ENCODE measurements at places on chromosomes 11 and 22. TPM values are rescaled to one million over a fixed set of nuclear protein-coding genes. Genes with fewer than 3 reads are reported as not detected.

The FXYD2 gene
- not detected for total RNA-seq

The GCAT gene
- 17.5 TPM for total RNA-seq

The GPR83 gene
- not detected for total RNA-seq

The C11orf97 gene
- total RNA-seq = not detected

The MTCH2 gene
- total RNA-seq = 119 TPM

Data from foreskin keratinocyte (primary cell).